ENCODE measurements at places on chromosomes 16 and 17.

DNA sequence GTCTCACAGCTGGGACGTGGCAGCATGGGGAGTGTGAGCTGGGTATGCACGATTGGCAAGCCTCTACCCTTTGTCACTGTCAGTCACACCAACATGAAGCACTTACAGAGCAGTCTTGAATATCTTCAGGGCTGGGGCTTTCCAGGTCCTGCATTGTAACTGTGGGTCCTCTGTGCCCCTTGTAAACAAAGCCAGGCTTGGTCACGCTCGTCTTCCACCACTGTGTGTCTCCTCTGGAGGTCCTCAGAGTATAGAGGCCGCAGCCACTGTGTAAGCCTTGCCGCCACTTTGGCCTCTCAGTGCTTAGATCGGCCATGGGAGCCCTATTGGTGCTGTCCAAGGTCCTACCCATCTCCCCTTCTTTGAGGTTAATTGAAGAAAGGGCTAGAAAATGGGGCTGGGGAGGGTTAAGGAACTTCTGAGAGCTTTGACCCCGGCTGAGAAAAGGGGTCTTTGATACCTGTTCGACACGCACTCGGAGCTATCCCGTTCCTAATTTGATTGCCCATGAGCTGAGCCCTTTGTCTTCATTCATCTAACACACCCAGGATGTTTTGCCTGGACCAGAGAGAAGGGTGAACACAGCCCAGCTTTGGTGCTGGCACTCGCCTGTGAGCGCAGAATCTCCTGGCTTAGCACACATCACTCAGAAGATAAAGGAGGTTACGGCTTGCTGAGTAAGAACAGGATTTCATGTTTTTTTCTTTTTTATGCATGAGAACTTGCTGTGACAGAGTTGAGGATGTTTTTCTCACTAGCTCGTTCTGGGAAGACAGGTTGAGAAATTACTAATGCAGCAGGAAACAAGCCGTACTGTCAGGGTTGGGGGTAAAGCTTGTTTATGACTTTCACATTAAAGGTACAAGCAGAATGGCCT lies 267.9 kb downstream of the CPPED1 start:
- peak; percentile 17 for DNase-seq

- no peak for DNase-seq
Measured at GRCh38 chr16:65015599-65015998, 106.3 kb downstream of the CDH11 start.

GRCh38 chr16:28587386-28587785 lies 9.5 kb downstream of the SULT1A2 start:
- DNase-seq, result no peak

DNA sequence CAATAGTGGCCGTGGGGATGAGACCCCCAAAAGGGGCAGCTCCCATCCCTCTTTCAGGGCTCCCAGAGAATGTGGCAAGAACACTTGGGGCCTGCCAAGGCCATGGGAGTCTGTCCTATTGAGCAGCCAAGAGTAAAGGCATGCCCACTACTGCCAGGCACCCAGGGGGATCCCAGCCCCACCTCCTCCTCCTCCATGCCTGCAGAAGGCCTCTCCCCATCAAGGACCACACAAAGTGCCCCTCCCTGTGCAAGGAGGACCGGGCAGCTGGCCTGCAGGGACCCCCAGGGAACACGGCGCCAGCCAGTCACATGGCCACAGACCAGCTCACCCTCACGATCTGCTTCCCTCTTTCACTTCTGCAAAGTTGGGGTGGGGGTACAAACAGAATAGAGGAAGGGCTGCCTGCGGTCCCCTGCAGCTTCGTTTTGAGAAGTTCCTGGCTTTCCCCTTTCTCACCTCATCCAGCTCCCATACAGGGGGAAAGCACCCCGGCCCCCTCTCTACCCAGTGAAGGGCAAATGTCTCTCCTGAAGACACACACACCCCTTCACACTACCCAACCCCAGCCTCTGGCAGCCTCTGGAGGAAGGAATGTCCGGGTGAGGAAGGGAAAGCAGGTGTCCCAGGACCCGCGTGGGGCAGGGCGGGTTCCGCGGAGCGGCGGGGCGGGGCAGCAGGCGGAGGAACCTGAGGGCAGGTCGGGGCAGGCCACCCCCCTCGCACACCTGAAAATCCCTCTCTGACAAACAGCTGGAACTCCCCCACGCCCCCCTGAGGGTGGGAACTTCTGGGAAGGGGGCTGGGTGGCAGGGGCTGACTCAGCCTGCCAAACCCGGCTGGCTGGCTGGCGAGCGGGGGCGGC lies 2.0 kb downstream of the PPP1R9B start:
- peak; percentile 51 for DNase-seq

- no peak for DNase-seq
Measured at GRCh38 chr17:44387804-44388203, 1.6 kb downstream of the ITGA2B start.

GRCh38 chr16:11354407-11354732 lies 9.1 kb downstream of the RMI2 start:
- no peak for DNase-seq

Measured in fibroblast of skin of abdomen (primary cell).